Activated CD4-positive, alpha-beta T cell treated with anti-CD3 and anti-CD28 coated beads for 24 hours (primary cell): ENCODE measurements at places on chromosomes 7 and 10.

DNA sequence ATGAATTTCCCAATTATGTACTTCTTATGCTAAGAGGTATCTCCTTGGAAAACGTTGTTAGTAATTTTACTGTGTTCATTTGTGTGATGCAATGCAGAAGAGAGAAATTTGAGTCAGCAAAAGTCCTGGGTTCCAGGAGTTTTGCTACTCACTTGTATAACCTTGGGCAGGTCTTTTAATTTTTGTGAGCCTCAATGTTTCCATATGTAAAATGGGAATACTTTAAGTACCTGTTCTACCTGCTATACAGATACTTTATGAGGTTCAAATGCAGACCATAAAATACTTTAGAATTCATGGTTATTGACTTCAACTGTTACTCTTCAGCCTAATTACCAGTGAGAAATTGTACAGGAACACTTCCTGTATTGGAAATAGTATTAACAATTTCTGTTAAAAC, 185.5 kb downstream of the MLLT10 start:
- DNase-seq, result no peak

DNA sequence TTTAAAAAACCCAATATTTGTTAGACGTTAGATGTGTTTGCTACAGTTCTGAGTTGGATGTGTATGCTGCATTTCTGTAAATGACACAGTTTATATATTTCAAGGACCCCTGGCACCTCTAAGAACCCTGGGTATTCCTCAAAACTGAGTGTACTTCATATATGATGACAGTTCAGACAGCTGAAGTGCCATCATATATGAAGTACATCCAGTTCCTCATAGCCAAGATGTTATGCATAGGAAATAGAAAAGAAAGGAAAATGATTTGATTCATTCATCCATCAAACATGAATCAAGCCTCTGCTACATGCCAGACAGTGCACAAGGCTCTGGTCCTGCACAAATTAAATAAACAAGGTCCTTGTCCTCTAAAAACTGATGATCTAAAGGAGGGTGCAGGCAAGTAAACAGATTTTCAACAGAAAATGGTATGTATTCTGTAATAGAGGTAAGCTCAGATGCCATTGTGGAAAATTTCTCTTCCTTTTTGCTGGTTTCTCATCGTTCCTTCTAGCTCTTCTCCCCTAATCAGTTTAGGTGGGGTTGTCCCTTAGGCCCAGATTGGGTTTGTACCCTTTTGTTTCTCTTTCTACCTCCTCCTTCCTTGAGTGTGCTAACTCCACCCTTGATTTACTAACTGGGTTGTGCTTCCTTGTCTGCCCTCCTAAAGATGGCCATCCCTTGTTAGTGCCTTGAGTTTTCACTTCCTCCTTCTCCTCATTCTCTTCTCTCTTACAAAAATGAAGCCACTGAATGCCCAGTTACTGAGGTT, 25.3 kb upstream of the SMIM30 start:
- no peak for DNase-seq

- no peak for DNase-seq
Observed at GRCh38 chr7:74193054-74193453, 16.8 kb upstream of the LAT2 start.

DNA sequence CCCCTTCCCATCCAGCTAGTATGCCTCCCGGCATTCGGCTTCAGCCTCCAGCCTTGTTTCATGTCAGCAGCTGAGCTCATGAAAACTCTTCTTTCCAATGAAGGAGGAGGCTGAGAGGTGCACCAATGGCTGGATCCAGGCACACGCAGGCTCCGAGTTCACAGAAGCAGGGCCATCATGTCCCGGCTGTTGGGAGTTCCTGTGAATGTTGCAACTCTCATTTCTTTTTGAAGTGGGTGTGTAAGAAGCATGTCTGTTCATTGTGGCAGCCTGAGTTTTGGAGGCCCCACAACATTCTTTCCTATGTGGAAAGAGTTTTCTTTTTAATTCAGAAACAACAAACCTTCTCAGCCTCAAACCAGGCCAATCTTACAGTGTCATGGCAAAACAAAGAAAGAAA, 89.7 kb downstream of the PTPRE start:
- no peak for DNase-seq

- no peak for DNase-seq
Observed at GRCh38 chr10:49620286-49620810, 6.5 kb downstream of the CHAT start.

GRCh38 chr10:128049226-128050120, 76.8 kb downstream of the MKI67 start:
- no peak for DNase-seq

DNA sequence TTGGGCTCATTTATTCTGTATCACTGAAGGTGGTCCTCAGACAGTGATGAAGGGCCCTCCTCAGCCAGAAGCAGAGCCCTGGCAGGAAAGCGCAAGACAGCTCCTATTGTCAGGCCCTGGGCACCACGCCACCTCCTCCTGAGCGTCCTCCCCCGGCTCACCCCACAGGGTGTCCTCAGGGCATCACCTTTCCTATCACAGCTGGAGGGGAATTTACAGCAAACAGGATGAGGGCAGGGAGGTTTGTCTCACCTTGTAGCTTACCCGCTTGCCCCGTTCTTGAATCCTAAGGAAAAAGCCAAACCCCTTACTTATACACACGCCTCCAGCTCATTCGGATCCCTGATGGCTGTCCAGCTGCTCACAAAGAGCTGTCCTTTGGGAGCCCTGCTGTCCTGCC, 50.2 kb upstream of the LANCL2 start:
- no peak for DNase-seq

DNA sequence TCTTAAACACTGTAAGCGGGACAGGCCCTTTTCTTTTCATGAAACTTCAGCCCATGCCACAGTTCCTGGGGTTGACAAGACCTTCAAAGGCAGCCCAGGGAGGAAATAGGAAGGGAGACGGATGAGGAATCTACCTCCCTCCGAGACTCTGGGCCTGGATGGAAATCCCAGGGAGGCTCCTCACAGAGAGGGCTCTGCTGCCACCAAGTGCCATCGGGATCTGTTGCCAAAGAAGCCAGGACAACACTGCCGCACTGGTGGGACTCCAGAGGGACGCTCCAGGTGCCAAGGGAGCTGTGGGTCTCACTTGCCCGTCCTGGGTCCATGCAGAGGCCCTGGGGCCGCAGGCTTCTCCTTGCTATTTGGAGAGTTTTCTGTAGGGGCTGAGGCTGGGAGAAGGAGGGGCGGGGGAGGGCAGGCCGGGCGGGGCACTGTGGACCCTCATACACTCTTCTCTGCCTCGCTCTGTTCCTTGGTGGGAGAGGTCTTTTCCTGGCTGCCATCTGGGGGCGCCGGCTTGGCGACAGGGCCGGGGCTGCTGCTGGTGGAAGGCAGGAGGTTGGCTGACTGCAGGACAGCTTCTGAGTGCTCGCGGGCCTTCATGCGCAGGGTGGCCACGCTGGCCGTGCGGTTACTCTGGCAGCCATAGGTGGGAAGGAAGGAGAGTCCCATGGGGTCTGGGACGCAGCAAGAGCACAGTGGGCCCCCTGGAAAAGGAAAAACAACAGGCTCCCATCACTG, 30.0 kb downstream of the DRGX start:
- no peak for DNase-seq

DNA sequence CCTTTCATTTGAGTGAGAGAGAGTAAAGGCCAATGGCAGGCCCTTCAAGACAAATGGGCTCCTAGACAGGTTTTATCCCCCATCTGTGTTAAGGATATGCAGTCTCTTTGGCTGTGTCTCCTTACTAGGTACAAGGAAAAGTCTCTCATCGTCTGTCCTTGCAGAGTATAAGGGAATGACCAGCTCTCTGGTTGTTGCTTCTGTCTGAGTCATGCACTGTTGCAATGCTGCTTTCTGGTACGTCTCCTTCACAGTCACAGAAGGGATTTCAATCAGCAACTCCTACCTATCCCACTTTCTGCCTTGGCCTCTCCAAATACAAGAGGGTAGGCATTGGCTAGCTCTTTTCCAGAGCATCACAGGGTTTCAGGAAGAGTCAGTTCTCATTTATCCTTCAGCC, 48.1 kb downstream of the CTTNBP2 start:
- DNase-seq, result no peak

DNA sequence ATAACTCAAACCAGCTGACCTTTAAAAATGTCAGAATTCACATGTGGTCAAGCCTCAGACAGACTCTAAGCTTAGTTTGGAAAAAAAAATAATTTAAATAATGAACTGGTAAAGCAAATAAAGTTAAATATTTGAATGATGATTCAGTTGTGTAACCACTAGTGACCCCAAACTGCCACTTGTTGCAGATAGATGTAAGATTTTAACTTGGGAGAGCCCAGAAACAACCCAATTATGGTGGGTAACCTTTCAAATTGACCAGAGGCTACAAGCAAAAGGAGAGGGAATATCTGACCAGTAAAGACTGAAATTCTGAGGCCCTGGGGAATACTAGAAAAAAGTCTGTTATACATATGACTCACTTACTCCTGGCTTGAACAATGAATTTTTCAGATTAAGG, 268.1 kb downstream of the HPSE2 start:
- no peak for DNase-seq

DNA sequence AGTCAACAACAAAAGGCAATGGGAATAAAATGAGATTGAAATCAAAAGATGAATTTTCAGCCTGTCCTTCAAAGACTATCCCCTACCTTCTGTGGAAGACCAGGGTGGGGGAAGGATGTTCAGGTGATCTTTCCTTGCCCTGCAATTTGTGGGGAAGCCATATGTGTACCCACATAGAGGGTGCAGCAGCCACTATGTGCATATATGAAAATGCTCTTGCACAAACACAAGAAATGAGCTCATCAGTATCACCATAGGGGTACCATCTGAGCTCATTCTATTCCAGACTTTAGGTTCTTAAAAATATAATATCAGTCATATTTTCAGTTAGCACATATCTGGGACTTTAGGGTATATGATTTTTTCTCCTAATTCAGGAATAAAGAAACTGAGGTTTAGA, 17.7 kb downstream of the GIMAP5 start:
- no peak for DNase-seq

GRCh38 chr7:95525503-95525902, 39.8 kb downstream of the ASB4 start:
- DNase-seq, result no peak

- DNase-seq, result no peak
Observed at GRCh38 chr10:132149271-132149670, 37.5 kb upstream of the DPYSL4 start.

GRCh38 chr7:19772841-19773760, at the start of gene TMEM196:
Gene TMEM196 (minus strand): TSS chr7:19773617. CDS start chr7:19772696, 921 bp downstream.
- no peak for DNase-seq
